Iris pigment epithelial cell (primary cell): ENCODE measurements at places on chromosomes 5 and 9.

DNA sequence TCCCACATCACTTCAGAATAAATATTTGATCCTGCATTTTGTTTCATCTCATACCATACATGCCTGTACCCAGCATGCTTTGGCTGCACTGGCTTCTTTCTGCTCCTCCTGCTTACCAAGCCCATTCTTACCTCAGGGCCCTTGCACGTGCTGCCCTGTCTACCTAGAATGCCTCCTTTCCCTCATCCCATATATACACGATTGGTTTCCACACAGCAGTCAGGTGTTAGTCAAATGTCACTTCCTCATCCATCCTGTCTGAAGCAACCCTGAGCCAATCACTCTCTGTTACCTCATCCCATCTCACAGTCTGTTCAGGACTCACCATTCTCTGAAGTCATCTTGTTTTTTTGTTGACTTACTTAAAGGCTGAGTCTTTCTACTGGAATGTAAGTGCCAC is 30.3 kb downstream of the CAST start:
- peak; percentile 91 for DNase-seq

DNA sequence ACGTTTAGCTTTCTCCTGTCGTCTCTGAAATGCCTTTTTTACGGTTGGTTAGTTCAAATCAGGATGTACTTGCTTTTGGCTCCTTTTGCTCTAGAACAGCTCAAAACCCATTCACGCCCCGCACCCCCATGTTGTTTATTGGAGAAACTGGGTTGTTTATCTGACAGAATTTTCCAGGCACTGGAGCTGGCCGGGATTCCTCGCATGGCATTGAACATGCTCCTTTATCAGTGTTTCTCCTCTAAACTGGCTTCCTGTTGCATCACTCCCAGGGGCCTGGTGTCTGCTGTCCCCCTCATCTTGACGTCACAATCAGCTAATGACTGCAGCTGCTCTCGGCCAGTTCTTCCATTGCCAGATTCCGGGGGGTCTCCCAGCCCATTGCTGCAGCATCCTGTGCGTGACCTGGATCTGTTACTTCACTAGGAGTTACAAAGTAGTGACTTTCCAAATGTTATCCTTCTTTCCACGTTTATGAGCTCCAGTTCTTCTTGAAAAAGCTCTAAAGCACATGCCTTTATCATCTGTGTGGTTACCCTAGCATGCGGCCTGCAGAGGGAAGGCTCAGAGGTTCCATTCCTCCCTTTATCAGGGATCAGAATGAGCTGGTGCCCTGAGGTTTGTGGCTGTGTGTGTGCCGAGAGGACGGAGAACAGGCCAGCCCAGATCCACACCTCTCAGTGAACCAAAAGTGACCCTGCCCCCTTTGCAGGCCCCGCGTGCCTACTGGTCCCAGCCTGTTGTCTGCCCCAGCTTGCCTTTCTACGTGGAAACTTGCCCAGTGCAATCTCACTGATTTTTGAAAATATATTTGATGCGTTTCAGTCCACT is 27.5 kb downstream of the FAM163B start:
- DNase-seq: peak; percentile 24

DNA sequence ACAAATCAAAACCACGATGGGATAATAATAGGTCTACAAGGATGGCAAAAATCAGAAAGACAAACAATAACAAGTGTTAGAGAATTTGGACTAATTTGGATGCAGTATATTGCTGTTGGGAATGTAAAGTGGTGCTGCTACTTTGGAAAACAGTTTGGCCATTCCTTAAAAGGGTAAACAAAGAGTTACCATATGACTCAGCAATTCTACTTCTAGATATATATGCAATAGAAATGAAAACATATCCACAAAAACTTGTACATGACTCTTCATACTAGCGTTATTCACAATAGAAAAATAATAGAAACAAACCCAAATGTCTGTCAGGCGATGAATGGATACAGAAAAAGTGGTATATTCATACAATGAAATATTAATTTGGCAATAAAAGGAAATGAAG is 58.3 kb downstream of the JAK2 start:
- DNase-seq: peak; percentile 21

DNA sequence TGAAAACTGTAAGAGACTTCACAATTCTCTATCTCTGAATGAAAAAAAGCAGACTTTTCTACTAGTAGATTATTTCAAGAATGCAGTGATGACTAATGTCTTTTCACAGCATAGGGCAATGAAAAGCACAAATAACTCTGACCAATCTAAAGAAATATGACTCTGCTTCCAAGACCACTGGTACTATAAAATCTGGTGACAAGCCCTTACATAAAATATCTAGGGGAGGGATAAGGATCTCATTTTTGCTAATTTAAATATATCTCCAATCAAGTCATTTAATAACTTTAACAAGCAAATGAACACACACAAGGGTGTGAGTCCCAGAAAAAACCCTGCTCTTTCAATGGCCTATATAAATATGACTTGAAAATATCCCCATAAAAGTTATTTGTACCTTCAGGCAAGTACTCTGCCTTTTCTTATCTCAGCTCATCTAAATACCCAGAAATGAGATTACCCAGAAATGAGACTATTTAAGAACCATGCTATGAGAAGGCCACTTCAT is 105.2 kb downstream of the GNAQ start:
- peak; percentile 85 for DNase-seq

DNA sequence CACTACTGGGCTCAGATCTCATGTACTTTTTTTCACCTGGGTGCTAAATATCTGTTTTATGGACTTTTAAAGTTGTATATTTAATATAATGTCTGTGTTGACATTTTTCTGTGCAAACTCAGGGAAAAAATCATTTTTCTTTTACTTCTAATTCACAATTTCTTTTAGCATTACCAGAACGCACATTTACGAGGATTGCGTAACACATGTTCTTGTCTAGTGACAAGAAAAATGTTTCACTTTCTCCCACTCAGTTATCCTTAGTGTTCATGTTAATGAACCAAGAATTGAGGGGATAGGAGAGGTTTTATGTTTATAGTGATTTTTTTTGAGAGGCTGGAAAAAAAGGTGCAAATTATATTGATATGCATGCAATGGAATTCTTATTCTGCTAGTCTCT is 86.3 kb upstream of the PJA2 start:
- DNase-seq: peak; percentile 3

DNA sequence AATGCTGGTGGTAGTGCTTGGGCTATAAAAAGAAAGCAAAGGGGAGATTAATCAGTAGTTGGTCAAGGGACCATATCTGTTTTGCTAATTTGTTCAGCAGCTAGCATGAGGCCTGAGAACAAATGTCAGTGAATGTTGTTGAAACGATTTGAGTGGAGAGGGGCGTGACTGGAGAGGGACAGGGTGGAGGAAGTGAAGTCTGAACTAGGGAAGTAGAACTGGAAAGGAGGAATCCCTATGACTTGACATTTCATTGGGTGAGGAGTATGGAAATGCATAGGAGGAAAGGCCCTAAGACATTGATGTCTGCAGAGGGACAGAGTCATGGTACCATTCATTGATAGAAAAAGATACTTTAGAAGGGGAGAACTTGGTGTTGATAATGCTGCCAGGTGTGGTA is 19.7 kb downstream of the TLE4 start:
- no peak for DNase-seq

- no peak for DNase-seq
These were observed 279.9 kb upstream of the COX7C start for GRCh38 chr5:86337667-86338460.

GRCh38 chr5:141127305-141127704 is 5.7 kb downstream of the PCDHB4 start:
- no peak for DNase-seq

GRCh38 chr9:109467936-109468335 is 30.2 kb downstream of the PTPN3 start:
- DNase-seq: peak; percentile 61

GRCh38 chr5:81750308-81751008 is 439 bp downstream of the SSBP2 start:
- DNase-seq: no peak

- DNase-seq: no peak
These were observed 87.3 kb downstream of the CFAP90 start for GRCh38 chr5:7763621-7764072.

- DNase-seq: no peak
These were observed 1.6 kb downstream of the ZNF366 start for GRCh38 chr5:72505539-72506157.

DNA sequence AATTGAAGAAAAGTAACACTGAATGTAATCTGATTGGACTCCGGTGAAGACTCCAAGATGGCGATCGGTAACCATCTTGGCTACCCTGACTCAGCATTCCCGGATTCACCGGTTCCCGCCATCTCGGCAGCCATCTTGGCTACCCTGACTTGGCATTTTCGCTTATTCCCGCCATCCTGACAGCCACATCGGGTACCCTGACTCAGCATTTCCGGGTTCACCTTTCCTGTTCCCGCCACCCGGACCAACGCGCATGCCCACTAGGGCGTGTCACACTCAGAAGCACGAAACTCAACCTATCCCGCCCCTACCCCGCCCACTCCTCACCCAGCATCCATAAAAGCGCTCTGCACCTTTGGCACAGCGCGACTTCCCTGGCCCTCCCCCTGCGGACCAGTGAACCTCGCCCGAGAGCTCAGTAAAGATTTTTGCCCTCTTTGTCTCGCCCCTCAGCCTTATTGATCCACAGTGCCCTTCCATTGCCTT is 17.2 kb downstream of the SPTLC1 start:
- peak; percentile 90 for DNase-seq

GRCh38 chr5:59036274-59036961 is 453.5 kb downstream of the RAB3C start:
- peak; percentile 99 for DNase-seq

DNA sequence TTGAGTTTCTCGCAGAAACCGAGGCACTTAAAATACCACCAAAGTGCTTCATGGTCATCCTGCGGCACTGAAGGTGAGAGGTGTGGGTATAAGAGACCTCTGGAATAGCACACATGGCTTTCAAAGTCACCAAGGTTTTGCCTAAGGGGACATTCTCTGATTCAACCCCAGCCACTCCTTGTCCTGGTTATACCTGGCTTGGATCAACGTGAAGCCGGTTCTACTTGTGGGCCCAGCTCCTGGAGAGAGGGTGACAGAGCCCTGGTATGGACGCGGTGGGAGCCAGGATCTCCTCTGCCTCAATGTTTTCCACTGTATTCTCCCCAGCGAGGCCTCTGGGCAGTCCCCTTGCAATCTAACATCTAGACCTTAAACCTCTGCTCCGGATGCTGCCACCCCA is 132.0 kb downstream of the FSTL4 start:
- DNase-seq: no peak

DNA sequence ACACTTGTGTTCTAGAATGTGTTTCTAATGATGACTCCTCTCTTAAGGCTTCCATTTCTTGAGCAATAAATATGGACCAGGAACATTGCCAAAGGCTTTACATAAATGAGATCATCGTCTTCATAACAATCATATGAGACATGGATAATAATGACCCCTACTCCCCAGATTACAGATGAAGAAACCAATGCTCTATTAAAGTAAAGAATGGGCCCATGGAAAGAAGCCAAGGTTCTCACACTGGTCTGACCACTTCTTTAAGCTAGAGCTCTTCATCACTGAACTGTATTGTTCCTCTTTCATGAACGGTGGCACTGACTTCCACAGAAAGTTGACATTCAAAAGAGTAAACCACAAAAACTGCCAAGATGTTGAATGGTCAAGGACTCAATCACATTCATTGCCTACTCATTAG is 65.3 kb downstream of the MARCHF3 start:
- DNase-seq: peak; percentile 98

DNA sequence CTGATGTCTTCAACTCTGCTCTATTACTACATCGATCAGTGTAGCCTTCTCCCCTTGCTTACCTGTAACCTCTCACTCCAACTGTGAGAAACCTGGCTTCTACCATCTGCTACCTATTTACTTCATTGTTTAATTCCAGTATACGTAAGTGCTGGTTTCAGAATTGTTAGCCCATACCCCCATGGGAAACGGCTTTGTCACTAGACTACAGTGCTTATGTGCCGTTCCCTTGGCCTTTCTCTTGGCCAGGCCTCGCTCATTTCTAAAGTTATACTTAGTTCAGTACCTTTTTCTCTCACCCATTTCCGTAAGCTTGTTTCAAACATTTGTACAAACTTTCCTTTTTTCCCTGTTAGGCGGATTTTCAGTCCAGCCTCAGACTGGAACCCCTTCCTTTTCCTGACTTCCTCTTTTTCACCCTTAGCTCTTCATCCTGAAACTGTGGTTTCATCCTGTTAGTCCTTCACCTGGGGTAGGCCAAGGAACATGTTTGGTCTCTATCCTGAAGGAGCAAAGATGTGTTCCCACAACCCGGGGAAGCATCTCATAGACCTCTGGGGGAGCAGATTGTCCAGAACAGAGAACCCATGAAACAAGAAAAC is 21.7 kb downstream of the ALG2 start:
- DNase-seq: no peak

GRCh38 chr5:174412374-174412773 is 312.0 kb upstream of the MSX2 start:
- no peak for DNase-seq

DNA sequence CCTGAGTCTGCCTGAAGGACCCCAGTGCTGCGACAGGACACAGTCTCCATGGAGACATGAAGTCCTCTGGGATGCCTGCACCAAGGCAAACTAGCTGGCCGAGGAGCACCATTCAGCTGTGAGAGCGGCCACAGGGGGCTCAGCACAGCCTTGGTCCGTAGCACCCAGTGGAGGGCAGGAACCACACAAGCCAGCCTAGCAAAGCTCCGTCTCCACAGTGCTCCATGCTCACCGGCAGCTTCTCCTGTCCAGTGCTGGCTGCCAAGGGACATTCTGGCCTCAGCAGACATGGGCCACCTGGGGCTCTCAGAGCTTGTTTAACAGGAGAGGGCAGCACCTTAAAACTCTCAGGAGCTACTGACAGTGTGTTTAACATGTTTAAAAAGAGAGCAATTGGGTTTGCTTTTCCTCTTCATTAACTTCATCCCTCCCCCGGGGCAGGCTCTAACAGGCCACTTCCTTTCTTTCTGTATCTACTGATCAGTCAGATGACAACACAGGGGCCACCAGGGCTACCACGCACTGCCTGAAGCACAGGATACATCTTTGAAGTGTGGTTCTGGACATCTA is 57.0 kb downstream of the SECISBP2 start:
- DNase-seq: no peak

GRCh38 chr5:34718516-34718915 is 62.4 kb downstream of the RAI14 start:
- peak; percentile 61 for DNase-seq

GRCh38 chr5:101969742-101970141 is 326.3 kb downstream of the SLCO4C1 start:
- DNase-seq: no peak

DNA sequence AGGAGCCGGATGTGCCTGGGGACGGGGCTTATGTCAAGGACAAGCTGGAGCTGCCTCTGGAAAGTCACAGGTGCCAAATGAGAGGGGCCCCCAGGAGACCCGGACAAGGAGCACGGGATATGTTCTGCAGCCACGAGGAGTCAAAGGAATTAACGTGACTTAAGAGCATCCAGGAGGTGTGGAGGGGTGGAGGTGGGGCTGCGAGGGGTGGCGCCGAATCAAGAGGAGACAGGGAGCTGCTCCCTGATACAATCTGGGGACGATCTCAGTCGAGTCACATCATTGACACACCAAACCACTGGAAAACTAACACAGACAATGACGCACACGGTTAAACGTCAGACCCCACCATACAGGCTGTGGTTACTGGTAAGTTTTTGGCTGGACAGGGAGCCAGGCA is 10.4 kb downstream of the CCDC127 start:
- no peak for DNase-seq

- DNase-seq: no peak
These were observed 65.7 kb upstream of the IL6ST start for GRCh38 chr5:56060276-56061110.
